ENCODE measurements at places on chromosomes 4 and X.
A peak's percentile ranks its signal among the peaks of the same experiment; 100 is the strongest.

- no peak for DNase-seq
These were observed 192.6 kb upstream of the ATOH1 start for GRCh38 chr4:93635943-93636342.

DNA sequence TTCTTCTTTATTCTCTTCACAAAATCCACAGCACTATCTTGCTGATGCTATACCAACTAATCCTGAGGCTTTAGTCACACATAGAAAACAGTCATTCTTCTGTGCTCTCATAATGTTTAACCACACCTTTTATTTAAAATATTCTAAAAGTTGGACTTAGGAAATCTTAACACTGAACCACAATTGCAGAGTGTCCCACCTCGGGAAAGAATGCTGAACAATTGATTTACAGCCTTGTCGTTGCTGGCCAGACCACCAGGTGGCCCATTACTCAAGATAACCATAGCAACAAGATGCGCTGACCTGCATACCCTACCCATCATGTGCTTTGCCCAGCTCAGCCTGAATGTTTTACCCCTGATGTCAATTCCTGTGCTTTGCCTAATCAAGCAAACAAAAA is 100.8 kb downstream of the ARSJ start:
- peak; percentile 33 for DNase-seq

GRCh38 chr4:119932277-119932676 is 134.4 kb downstream of the MAD2L1 start:
- no peak for DNase-seq

GRCh38 chr4:64000241-64000640 is 409.0 kb downstream of the TECRL start:
- no peak for DNase-seq

DNA sequence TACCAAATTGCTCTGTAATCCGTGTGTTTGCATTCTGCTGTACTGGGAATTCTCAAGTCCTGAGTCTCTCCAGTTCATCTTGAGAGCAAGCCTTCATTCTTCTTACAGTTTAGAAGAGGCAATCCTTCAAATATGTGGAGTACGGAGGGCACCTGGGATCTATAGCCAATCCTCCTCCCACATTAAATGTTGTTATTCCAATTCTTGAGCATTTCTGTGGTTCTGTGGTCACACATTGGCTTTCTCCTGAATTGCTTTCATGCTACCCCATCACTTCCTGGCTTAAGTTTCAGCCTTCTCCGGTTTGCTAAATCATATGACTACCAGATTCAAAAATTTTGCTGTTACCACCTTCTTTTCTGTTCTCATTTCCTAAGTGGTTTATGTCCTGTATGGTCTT is 611.1 kb downstream of the PCDH19 start:
- no peak for DNase-seq

GRCh38 chr4:99811850-99812249 is 4.8 kb upstream of the DAPP1 start:
- peak; percentile 70 for DNase-seq

DNA sequence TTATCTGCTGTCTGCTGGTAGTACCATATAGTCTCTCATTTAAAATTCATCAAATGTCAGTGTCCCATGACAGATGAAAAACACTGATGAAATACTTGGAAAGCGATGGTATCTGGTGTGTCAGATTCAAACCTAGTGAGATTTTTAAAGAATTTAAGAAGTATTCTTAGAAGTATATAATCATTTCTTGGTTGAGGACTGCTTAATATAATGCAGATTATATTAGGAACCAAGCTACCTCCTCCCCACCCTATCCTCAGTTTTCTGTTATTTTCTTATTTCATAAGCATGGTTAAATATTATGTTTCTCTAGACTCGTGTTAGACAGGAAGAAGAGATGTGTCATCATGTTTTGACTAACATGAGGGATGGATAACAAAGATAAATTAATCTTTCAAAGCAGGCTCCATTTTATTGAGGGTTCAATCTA is 118.5 kb downstream of the GLUD2 start:
- DNase-seq = no peak

- no peak for DNase-seq
These were observed 217.5 kb downstream of the DHRSX start for GRCh38 chrX:2283111-2283859.

DNA sequence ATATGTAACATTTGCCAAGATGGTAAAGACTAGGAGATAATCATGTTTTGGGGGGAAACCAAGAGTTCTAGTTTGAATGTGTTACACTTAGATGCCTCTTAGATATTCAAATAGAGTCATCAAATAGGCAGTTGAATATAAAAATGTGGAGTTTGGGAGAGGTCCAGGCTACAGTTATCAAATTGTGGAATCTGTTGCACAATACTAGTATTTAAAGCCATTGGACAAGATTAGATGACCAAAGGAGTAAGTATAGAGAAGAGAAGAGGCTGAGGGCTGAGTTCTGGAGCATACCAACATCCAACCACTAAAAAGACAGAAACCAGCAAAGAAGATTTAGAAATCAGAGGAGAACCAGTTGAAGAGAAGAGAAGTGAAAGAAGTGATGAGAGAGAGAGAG is 72.7 kb downstream of the NAA11 start:
- DNase-seq = no peak

GRCh38 chr4:168832763-168833575 is 177.1 kb downstream of the CBR4 start:
- no peak for DNase-seq

DNA sequence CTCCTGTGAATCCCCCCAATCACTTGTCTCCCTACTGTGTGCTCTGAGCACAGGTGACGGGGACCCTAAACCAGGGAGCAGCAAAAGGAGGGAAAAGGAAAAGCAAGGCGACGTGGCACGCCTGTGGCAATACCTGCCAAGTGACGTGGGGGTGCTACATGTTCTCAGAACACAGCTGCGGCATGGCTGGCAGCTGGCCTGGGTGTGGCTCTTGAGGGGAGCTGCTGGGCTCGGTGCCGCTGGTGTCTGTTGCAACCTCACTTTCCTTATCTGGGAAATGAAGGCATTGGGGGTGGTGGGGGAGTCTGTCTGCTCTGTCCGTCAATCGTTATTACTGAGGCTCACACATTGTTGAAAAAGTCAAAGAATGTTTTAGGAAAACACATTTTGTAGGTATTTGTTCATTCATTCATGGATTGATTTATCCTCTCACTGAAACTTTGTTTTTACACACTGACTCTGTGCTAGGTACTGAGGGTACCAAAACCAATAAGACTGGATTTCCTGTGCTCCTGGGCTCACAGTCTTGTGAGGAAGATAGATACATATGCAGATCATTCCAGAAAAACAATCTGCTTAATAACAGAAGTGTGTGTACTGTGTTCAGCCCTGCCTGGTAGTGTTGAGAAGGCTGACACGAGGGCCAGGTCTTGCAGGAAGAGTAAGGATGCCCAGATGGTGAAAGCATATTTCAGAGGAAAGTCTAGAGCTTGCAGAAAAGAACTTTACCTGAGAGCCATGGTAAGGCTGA is 217.6 kb downstream of the PTTG2 start:
- peak; percentile 68 for DNase-seq

DNA sequence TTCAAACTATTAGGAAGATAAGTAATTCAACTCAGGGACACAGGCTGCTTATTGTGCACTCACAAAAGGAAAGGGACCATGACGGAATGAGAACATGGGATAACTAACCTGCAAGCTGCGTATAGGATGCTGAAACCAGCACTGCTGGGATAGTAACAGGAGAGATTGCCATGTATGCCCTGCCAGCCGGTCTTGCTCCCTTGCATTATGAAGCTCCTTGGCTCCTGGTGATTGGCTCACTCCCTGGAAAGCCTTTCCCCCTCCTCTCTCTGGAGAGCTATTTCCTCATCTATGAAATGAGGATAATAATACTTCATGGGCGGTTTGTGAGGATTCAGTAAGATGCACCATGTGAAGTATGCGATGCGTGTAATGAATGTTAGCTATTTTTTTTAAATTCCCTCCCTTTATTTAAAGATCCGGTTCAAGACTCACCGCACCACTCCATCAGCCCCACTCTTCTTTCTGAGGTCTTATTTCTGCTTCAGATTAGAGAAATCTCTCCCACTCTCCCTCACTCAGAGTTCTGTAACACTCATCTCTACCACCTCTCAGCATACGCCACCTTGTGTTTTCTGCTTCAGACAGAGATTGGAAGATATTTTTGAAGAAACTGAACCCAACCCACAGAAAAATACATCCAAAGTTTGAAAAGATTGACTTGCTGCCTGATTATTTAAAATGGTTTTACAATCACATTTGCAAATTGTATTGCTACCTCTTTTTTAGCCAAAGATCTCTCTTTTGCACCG is 18.4 kb downstream of the MSMO1 start:
- no peak for DNase-seq

- no peak for DNase-seq
These were observed 51.3 kb downstream of the TENT5D start for GRCh38 chrX:80471582-80471981.

- DNase-seq = no peak
These were observed 48.8 kb downstream of the PPP2R2C start for GRCh38 chr4:6423575-6423974.

DNA sequence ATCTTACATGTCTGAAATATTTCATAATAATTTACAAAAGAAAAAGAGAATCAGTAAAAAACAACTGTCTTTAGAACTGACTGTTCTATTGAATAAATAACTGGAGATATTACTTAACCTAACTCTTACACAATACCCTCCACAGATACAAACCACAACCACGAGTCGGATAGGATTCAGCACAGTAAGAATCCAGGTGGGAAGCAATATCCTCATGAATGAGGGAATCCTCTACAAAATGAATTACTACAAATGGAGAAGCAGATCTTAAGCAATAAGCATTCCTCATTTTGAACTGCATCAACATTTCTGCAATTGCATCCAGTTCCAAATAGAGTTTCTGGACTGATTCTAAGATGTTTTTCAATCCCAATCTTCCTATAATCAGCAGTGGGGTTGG is 227.1 kb downstream of the SH2D1A start:
- DNase-seq = no peak

- DNase-seq = no peak
These were observed 20.3 kb downstream of the PLRG1 start for GRCh38 chr4:154529728-154530519.
